ENCODE measurements at places on chromosomes 3 and 15. TPM values are rescaled to one million over a fixed set of nuclear protein-coding genes. Genes with fewer than 3 reads are reported as not detected.

Gene ZPLD1
- total RNA-seq: 1.9 TPM

Gene ITIH1
- not detected for total RNA-seq

Gene PTX3
- total RNA-seq: 4.4 TPM

Gene ACTC1
- 136 TPM for total RNA-seq

Gene CELSR3
- 26.3 TPM for total RNA-seq

Gene CLN6
- 30.2 TPM for total RNA-seq

Gene LINGO1
- 35.2 TPM for total RNA-seq

Gene HDGFL3
- 107 TPM for total RNA-seq

Gene EDEM1
- total RNA-seq: 25.0 TPM

Gene MUC13
- not detected for total RNA-seq

Gene C2CD4A
- not detected for total RNA-seq

Gene IL20RB
- 0.38 TPM for total RNA-seq

Gene STRIT1
- not detected for total RNA-seq

Gene ZMYND10
- total RNA-seq: 5.7 TPM

Gene SV2B
- total RNA-seq: 112 TPM

Gene ICE2
- total RNA-seq: 72.6 TPM

Gene SOX14
- not detected for total RNA-seq

Gene GOLGA8K
- total RNA-seq: 0.60 TPM

Gene RBMS3
- total RNA-seq: 59.9 TPM

Gene SERPINI1
- 23.4 TPM for total RNA-seq

Gene PLA2G4B
- 8.0 TPM for total RNA-seq

Gene B2M
- 1,160 TPM for total RNA-seq

Gene SLC28A2
- total RNA-seq: not detected

Gene GOLGA8S
- 0.82 TPM for total RNA-seq

Gene BFSP2
- total RNA-seq: 299 TPM

Gene KIF7
- total RNA-seq: 15.8 TPM

Gene GANC
- total RNA-seq: 34.1 TPM

Gene ANKRD34C
- total RNA-seq: 0.22 TPM

Gene ARGFX
- not detected for total RNA-seq

Gene TGM5
- 0.38 TPM for total RNA-seq

Gene PRTG
- total RNA-seq: 34.4 TPM

Gene SPSB4
- total RNA-seq: 13.7 TPM

Gene MAP3K13
- 69.7 TPM for total RNA-seq

Gene LRRC31
- total RNA-seq: not detected

Gene MSL2
- total RNA-seq: 55.7 TPM

Gene INSYN1
- 19.9 TPM for total RNA-seq

Gene MNS1
- total RNA-seq: 7.8 TPM

Gene CCR3
- not detected for total RNA-seq

Gene ADGRG7
- total RNA-seq: 0.22 TPM

Gene BCHE
- total RNA-seq: 53.3 TPM

Gene DCUN1D1
- 58.7 TPM for total RNA-seq

Gene PARP15
- total RNA-seq: 0.82 TPM

Gene ATOSA
- total RNA-seq: 117 TPM
